ENCODE measurements at places on chromosomes 7 and 10.

DNA sequence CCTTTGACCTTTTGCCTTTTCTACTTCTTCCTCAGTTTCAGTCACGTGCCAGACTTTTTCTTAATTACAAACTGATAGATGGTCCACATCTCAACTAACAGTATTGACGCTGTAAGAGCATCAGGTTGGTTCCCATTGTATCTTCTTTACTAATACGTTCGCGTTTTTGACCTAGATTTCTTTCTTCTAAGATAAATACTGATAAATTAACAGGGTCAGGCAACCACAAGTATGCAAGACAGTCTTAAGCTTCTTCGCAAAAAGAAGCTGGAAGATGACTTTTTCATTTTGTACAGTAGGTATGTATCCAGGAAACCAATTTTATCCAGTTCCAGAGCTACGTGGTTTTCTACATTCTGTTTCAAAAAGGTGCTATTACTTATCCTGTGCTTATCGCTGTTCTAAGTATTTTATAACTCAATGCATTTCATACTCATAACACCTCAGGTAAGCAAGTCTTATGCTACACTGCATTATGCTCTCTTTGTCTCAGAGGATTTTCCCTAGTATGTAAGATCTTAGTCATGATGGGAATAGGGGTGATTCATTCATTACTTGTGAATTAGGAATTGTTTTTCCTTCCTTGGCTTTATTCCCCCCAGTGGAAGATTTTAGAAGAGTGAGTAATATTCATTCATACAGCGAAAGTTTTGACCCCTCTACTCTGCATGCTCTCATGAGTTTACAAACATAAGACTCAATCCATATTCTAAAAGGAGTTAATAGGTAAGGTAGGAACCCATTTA, 955 bp downstream of the DUS4L start:
- no peak for DNase-seq

GRCh38 chr7:95501261-95501832, 15.6 kb downstream of the ASB4 start:
- peak; percentile 78 for DNase-seq

- DNase-seq: no peak
These were observed 88.0 kb downstream of the PDGFA start for GRCh38 chr7:431658-432111.

DNA sequence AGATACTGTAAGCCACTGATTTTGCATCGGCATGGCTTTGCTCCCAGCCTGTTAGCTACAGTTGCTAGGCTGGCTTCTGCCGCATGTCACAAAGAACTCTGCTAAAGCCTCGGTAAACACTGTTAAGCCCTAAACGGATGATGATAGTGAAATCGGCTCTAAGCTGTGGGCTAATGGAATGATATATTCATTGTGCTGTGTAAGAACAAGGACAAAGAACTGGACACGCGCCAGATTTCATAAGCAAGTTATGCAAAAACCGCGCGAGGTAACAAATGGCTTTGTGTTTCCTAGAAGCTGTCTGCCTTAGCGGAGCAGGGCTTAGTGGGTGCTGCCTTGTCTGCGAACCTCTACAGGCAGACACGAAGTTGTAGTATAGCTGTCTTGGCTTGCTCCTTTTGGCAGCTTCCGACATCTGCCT, 331.3 kb upstream of the COBL start:
- DNase-seq: no peak

DNA sequence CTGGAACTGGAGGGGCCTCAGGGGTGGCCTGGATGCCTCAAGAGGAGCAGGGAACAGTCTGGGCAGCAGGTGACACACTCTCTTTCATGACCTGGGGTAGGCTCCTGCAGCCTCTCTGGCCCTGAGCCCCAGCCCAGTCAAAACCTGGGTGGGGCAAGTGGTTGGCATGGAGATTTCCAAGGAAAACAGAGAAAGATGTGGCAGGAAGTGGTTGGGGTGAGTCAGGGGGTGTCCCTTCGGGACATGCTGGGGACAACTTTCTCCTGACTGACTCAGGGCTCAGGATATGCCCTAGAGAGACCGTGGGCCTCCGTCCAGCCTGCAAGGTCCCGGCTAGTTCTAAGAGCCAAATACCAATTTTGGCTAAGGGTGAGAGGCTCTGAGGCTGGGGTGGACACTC, 2.9 kb downstream of the AQP1 start:
- DNase-seq: no peak

DNA sequence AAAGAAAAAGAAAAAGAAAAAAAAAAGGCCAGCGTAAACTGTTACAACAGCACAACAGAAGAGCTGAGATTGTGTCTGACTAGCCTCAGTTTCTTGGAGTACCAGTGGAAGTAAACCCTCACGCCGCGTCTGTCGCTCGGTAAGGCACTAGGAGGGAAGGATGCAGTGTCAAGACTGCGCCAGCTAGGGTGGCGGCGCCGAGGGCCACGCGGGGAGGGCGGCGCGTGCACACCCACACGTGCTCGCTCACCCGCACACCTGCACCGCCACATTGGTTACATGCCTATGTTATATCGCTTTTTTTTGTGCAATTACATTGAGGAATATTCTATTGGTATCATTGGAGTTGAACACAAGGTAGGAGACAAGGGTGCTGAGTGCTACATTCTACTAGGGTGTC, 48.2 kb downstream of the CLEC2L start:
- DNase-seq: no peak

DNA sequence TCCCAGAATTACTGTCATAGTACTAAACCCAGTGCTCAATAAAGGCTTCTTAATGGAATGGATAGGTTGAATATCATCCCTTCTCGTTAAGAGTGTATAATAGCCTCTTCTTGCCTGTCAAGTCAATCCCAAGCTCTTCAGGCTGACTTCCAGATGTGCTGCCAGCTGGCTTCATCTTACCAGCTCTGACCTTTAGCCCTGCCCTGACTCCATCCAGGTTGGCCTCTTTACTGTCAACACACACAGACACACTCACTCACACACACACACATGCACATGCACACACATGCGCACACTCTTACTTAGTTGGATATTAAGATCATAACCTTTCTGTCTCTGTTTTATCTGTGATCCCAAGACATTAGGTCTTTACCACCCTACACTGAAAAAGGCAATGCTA, 49.1 kb downstream of the ASB4 start:
- no peak for DNase-seq

- peak; percentile 68 for DNase-seq
These were observed 293.7 kb downstream of the FZD1 start for GRCh38 chr7:91557789-91558404.

DNA sequence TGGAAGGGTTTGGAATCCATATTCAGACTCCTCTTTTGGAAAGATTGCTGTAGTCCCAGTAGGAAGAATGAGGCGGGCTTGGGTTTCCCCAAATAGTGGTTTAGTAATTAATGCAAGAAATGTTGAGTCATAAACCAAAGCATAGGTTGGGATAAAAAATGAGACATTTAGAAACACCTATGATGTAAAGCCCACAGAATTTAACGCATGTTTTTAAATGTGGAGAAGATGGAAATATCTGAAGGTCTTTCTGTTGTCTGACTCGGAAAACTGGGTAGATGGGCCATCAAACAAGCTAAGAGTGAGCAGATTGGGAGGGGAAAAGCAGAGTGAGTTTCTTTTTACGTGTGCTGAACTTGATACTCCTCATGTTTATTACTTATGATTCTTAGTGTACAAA, 62.2 kb downstream of the LANCL2 start:
- no peak for DNase-seq

- no peak for DNase-seq
These were observed 51.2 kb upstream of the ANAPC16 start for GRCh38 chr10:72164617-72165016.

- peak; percentile 95 for DNase-seq
These were observed at the start of gene PFKFB3 for GRCh38 chr10:6202684-6203330. Gene PFKFB3, plus strand, starts transcription at chr10:6202932. Its CDS starts 329 bp downstream, at chr10:6203261.

Data from GM12865 (cell line).